ENCODE measurements at places on chromosomes 2 and 18.
A peak's percentile ranks its signal among the peaks of the same experiment; 100 is the strongest.

DNA sequence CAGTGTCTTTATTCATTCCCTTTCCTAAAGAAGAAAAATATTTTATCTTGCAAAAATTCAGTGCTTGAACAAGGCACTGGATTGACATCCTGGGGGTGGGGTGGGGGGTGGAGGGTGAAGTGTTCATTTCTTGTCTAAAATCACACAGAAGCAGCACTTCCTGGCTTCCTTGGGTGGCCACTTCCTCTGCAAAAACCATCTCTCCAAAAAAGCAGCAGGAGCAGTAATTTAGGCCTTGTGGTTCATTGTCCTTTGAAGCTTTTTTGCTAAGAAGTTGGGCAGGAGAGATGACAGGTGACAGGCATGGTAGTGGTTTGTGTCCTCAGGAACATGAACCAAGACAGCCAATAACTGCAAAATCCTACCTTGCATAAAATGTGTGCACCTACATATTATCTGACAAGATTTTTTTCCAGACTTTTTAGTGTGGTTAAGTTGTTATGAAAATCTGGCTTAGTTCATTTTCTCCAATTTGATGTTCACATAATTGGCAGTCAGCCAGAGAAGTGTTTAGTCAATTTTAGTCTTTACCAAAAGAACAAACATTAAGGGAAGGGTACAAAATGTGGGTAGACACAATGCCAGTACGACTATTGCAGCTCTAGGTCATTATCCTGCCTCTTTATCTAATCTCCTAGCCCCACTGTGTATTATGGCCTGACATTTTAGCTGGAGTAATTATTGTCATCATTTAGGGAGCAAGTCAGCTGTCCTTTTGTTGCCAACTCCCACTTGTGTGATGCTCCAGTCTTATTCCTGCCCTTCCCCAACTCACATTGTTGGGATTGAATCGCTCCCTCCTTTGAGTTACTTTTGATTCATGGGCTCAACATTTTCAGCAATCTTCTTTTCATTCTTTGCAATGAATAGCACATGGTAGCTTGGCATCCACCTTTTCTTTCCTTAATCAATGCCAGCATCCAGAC, 177.2 kb downstream of the MYO3B start:
- DNase-seq, result peak; percentile 46

- DNase-seq, result no peak
These were observed 32.1 kb upstream of the TTC39C start for GRCh38 chr18:23982155-23983079.

GRCh38 chr2:2846332-2847208, 515.5 kb upstream of the MYT1L start:
- DNase-seq, result no peak

DNA sequence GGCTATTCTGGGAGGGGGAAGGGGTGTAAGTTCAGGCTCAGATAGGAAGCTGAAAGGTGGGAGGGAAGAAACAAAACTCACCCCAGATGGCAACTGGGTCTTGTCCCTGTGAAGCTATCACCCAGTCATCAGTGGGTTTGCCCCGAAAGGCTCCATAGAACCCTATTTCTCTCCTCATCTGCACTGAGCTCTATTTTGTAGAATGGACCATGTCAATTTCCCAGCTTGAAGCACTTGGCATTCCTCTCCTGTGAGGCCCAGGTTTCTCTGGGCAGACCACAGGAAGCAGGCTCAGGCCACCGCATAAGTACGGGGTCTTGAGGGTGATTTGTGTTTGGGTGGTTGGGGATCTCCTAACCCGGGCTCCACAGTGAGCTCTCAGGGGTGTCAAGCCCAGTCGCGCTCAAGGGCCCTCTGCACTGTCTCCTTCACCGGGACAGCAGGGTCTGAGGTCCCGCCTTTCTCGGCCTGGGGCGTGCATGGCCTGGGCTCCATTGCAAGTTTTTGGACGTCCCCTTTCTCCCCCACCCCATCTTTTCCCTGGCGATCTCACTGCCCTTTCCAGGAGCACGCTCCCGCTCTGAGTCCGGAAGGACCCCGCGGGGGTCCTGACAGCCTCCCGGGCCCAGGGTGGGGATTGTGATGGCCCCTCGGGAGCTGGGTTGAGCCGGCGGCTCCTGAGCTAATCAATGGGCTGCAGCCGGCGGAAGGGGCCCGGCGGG, 27.3 kb upstream of the NOTO start:
- DNase-seq, result no peak

GRCh38 chr18:54679318-54680149, 88.5 kb downstream of the DYNAP start:
- DNase-seq, result peak; percentile 42

DNA sequence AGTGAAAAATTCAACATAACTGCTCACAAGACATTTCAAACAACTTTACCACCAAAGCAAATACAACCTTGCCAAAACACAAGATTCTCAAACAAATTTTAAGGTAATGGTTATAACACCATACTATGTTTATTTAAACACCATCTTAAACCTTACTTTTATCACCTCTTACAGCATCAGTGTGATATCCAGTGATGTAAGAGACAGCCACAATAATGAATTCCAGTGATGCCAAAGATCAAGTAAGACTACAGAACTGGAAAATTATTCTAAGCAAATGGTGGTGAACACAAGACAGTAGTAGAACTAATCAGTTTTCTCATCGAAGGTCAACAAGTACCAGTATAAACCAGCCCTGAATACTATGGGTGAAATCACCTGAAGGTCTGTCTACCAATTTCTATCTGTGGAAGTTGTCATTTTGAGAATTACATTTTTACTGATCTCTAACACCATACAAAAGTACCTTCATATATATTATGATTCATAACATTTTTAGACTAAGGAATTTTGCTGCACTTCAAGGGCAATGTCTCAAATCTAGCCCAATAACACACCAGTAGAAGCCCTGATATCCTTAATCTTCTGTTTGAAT, 146.2 kb downstream of the RBMS1 start:
- no peak for DNase-seq

GRCh38 chr2:42914314-42914713, 121.9 kb upstream of the HAAO start:
- no peak for DNase-seq

DNA sequence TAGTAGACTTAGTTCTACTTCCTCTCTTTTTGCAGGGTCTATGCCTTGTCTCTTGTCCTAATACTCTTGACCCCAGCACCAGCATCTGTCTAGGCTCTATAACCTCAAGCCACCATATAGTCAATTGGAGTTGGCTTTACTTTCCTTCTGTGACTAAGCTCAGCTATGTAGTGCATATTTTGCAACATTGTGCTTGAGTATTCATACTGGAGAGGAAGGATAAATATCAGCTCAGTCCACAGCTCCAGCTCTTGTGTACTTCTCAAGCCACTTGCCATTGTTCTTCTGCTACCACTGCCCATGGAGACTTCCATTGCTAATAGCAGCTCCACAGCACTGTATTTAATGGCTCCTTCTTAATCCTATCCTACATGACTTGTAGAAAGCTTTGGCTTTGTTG, 35.5 kb upstream of the CD28 start:
- no peak for DNase-seq

- no peak for DNase-seq
These were observed 16.0 kb upstream of the B3GNT7 start for GRCh38 chr2:231379266-231380215.

DNA sequence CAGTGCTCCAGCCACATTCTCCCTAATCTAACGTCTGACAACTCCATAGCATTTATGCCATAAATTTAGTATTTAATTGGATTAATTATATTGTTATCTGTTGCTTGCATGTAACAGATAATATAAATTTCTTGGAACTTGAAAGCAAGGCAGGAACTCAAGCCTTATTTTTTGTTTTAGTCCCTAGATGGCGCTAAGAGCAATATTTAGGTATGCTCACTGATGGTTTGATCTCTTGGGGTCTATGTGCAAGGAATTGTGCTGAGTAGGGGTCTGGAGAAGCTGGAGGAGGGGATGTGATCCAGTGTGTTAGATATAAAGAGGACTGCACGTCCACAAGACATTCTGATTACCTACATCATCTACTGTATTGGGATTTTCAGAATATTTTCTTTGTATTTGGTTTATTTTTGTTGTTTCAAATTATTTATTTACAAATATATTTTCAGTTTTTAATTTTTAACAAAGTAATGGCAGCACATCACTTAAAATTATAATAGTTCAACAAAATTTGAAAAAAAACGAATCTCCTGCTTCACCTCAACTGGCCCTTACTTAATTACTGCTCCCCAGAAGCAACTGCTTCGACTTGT, 32.8 kb downstream of the KATNAL2 start:
- DNase-seq, result no peak

DNA sequence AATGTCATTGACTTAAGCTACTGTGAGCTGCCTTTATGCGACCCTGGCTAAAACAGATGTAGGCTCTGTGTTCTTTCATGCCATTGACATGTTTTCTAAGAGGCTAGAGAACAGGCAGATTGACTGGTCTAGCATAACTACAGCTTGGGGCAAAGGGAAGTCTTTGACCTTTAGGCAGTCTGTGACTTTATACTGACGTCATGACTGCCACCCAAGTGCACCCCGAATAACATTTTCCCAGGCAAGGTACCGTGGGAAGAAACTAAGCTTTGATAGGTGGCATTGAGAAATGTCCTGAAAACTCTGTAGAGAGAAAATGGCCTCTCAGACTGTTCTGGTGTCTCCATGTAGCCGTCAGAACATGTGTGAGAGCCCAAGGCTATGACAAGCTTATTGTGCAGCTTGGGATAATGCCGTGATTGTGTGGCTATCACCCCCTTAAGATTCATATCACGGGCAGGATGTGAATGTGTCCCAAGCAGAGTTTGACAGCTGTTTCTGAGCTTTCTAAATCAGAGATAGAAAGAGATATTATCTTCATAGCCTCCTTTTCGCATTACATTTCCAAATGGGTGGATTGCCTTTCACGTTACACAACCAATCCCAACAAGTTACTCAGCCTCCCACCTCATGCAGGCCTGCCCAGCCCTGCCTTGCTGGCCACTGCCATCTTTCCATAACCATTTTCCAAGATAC, 672.2 kb upstream of the ACVR2A start:
- no peak for DNase-seq

DNA sequence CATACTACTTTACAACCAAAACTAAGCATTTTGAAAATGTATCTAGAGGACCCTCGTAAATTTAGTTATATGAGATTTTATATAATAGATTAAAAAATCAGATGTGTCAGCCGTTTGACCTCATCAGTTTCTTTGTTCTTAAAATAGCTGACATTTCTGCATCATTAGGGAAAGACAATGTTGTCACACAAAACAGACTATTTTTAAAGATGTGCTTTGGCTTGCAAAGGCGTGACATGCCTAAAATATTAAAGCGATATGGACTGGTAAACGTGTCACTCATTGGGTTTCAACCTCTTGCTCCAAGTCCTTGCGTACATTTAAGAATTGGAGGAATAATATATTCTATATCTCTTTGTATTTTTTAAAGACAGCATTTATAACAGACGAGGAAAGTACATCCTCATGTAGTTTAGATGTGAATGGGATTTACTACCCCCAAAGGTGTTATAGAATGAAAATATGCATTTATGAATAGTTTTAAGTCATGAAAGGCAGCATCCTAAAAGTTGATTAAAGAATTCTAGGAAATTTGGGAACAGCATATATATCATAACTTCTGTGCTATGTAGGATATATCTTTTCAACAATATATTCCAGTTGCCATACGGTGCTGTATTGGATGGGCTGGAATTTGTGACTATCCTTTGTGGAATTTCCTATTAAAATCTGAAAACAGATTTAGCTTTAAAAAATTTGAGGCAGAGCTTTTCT, 3.8 kb downstream of the MYL12A start:
- no peak for DNase-seq

GRCh38 chr2:230614913-230615332, 97.7 kb upstream of the CAB39 start:
- peak; percentile 32 for DNase-seq

- DNase-seq, result no peak
These were observed 314.8 kb upstream of the HS6ST1 start for GRCh38 chr2:128633501-128633900.

DNA sequence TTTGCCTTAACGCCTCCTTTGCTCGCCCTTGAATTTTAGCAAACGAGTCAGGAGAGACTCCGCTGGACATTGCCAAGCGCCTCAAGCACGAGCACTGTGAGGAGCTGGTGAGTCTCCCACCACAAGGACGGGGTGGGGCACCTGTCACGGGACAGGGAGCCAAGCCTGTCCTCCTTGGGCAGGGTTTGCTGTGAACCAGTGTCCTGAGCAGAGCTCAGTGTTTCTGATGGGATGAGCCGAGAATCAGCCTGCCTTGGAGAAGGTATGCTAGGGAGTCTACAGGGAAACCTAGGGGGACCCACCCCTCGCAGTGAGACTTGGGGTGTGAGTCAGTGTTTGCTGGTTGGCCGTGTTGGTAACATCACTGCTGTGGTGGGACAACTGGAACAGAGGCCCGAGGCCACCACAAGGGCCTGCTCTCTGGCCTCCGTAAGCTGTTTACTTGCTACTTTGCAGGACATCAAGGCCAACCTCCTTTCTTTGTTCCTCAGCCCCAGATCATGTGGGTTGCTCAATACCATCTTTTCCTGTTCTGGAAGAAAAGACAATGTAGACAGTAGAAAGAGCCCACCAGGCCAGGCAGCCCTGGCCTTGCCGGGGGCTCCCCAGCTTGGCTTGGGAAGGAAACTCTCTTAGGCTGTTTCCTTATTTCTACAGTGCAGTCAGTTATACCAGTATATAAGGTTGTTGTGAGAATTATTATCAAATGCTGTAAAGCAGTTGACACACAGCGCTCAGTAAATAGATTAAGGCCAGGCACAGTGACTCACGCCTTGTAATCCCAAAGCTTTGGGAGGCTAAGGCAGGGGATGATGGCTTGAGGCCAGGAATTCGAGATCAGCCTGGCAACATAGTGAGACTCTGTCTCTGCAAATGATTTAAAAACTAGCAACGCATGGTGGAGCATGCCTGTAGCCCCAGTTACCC, 42.4 kb downstream of the ITGB1BP1 start:
- no peak for DNase-seq

- DNase-seq, result no peak
These were observed 352.6 kb downstream of the SS18 start for GRCh38 chr18:25737710-25738311.

- no peak for DNase-seq
These were observed 183.9 kb upstream of the KLHL14 start for GRCh38 chr18:32956591-32957315.

GRCh38 chr2:160970052-160970965, 189.9 kb upstream of the TANK start:
- DNase-seq, result no peak

- DNase-seq, result no peak
These were observed 99.6 kb upstream of the CSRNP3 start for GRCh38 chr2:165369898-165370296.

DNA sequence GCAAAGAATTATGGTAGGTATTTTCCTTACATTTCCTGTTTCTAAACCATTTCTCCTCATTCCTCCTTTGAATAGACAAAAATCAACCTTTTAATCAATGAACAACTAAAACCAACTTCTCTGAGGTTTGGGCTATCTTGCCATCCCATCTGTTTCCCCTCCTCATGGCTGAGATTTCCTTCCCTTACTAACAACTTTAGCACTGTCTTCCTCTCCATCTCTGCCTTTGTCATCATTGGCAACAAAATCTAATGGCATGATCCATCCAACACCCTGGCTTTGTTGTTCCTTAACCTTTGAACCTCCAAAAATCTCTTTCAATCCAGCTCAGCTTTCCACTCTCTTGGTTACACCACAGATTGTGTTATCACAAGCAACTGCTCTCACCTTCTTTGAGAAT, 95.3 kb upstream of the FAM136A start:
- no peak for DNase-seq

- no peak for DNase-seq
These were observed 100.7 kb upstream of the CCDC195 start for GRCh38 chr2:224816816-224817215.
